ENCODE measurements at places on chromosomes 7 and 10.
A peak's percentile ranks its signal among the peaks of the same experiment; 100 is the strongest.

GRCh38 chr10:32207544-32207943 is 139.4 kb downstream of the EPC1 start:
- DNase-seq: peak; percentile 18

GRCh38 chr10:46306516-46307184 is 19.9 kb downstream of the ANTXRL start:
- DNase-seq: no peak

DNA sequence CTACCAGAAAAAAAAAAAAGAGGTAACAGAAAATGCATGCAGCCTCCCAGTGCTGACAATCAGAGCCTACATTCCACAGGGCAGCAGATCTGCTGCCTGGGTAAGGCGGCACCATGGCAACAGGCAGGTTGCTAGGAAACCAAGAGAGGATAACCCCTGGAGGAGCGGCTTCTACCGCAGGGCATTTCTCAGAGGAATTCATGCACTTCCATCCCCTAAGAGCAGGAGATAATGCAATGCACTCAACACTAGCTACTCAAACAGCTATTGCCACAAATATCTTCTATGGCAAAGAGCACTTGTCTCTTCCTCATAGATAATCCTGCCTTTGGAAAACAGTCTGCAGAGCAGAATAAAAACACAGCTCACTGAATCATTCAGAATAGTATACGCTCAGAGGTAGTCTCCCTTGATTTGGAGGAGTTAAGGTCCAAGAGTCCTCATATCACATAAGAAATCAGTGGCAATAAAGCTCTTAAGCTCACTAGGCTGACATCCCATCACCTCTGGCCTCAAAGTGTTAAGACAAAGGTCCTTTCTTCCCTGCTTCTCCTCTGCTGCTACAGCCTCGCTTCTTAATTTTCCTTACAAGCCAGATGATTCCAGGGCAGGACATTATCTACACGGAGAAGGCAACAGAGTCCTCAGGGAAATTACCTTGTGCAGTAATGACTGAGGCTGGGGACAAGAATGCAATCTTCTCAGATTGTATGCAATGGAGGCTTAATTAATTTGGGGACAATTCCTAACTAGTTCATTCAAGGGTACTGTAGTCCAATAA is 10.7 kb downstream of the PSAP start:
- DNase-seq: no peak

DNA sequence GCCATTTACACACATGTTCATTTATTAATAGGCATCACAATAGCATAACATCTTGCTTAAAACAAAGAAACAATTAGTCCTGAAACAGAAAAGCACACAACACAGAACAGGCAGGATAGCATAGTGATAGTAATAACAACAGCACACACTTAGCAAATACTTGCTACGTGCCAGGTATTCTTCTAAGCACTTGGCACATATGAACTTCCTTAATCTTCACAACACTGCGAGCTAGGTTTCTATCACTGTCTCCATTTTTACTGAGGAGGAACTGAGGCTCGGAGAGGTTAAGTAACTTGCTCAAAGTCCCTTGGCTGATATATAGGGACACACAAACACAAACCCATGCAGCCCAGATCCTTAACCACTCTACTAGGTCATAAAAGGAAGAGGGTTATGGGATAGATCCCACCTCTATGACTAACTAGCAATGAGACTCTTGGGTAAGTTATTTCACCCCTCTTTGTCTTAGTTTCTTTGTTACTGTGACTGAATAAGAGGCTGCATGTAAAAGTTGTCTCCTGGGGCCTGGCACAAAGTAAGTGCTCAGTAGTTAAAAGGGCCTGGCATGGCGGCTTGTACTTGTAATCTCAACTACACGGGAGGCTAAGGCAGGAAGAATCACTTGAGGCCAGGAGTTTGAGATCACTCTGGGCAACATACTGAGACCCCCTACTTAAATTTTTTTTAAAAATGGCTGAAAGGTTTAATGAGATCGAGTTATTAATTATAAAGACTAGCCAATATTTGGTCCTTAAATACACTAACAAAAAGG is 181.0 kb upstream of the RHOBTB1 start:
- DNase-seq: no peak

DNA sequence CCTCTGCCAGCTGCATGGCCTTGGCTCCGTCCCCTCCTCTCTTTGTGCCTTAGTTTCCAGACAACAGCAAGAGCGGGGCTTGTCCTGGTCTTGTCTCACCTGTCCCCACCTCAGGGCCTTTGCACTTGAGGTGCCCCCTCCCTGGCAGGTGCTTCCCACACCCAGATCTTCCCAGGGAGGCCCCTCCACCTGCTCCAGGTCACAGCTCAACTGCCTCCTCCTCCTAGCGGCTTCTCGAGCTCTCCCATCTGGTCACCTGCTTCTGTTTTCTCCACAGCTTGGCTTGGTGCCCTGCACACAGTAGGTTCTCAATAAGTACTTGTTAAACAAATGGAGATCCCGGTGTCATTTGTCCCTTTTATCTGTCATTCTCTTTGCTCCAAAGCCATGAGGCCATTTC is 64.3 kb upstream of the ZNF716 start:
- no peak for DNase-seq

- no peak for DNase-seq
Measured at GRCh38 chr7:137652721-137653120, 194.1 kb downstream of the DGKI start.

- no peak for DNase-seq
Measured at GRCh38 chr7:51246258-51247245, 70.1 kb downstream of the COBL start.

DNA sequence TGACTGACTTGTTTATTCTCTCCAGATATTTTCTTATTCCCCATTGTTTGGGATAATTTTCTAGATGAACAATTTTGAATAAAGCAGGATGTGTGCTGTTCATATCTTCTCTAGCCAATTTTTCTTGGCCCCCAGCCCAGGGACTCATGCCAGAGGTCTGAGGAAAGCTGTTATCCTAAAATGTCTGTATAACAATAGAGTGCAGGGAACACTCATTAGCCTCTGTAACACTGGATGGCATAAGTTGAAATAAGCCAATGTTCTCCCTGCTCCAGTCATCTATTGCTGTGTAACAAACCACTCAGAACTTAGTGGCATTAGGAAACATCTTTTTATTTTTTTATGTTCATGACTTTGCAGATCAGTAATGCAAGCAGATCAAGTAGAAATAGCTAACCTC is 121.7 kb upstream of the TRIM24 start:
- DNase-seq: no peak

Measured in stimulated activated CD8-positive, alpha-beta memory T cell treated with anti-CD3 and anti-CD28 coated beads, Interleukin-15, amount 100 ng/mL, for 48 hours (primary cell).